Naive thymus-derived CD4-positive, alpha-beta T cell (primary cell): ENCODE measurements at places on chromosomes 2 and 18. TPM values are rescaled to one million over a fixed set of nuclear protein-coding genes. Genes with fewer than 3 reads are reported as not detected.

DNA sequence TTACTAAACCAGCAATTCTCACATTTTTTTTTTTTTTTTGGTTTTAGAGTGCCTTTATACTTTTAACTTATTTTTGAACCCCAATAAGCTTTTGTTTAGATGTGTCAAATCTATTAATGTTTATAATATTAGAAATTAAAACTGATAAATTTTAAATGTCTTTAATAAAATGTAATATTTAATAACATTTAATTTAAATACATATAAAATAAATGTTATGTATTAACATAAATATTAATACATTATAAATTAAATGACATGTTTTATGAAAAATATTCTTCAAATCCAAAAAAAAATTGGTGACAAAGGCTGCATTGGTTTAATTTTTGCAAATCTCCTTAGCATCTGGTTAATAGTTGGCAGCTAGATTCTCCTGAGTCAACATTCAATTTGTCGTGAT is 163.7 kb downstream of the PRPF40A start:
- H3K4me3 ChIP-seq, result no peak overlapping the region
- H3K27me3 ChIP-seq, result no peaks in the 10 kb centered on the region
- no peak overlapping the region for H3K27ac ChIP-seq
- no peak for DNase-seq
- no peaks in the 10 kb centered on the region for H3K4me1 ChIP-seq

FRZB gene
- not detected for polyA plus RNA-seq

GRCh38 chr2:40359811-40360210 is 92.1 kb downstream of the SLC8A1 start:
- no peak overlapping the region for H3K27ac ChIP-seq
- H3K36me3 ChIP-seq, result no peaks in the 10 kb centered on the region
- no peak overlapping the region for H3K4me3 ChIP-seq

FBXO15 gene
- 5.1 TPM for polyA plus RNA-seq

DNA sequence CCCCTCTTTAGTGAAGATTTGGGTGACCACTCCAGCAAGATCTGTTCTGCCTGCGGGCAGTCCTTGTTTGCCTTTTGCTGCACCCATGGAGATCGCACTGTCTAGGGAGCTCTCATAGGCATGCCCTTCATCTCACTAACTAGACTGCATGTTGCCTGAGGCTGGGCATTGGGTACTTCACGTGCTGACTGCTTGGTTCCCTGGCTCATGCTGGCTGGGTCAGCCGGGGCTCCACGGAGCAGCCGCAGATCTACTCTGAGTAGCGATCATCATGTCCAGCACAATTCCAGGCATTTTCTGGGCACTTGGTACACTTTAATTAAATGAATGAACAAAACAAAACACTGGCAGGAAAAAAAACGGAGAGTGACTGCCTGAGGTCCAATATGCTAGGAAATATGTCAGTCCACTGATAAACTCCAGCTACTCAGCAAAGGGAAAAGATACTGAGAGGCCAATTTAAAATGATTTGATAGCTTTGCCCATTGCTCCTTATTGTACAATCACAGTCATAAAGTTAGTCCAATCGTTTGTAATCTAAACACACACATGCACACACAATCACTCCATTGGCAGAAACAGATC is 220.3 kb downstream of the C1D start:
- no peak for DNase-seq
- H3K27ac ChIP-seq, result no peak overlapping the region
- H3K4me1 ChIP-seq, result no peaks in the 10 kb centered on the region
- H3K36me3 ChIP-seq, result no peaks in the 10 kb centered on the region

DNA sequence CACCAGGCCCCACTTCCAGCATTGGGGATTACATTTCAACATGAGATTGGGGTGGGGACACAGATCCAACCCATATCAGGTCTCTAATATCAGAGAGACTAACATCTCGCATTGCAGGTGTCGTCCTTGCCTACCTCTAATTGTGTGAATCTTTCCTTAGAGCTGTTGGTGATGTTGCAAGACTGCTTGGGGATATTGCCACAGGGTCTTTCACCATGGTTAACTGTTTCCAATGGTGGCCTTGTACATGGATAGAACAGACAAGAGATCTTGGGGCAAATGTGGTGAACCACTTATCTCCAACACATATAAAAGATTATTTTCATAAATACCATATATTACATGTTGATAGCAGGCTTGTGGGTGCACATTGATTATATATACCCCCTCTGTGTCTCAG is 270.3 kb upstream of the LINC00305 start:
- H3K4me1 ChIP-seq, result no peaks in the 10 kb centered on the region
- no peaks in the 10 kb centered on the region for H3K36me3 ChIP-seq
- no peak overlapping the region for H3K27ac ChIP-seq

DNA sequence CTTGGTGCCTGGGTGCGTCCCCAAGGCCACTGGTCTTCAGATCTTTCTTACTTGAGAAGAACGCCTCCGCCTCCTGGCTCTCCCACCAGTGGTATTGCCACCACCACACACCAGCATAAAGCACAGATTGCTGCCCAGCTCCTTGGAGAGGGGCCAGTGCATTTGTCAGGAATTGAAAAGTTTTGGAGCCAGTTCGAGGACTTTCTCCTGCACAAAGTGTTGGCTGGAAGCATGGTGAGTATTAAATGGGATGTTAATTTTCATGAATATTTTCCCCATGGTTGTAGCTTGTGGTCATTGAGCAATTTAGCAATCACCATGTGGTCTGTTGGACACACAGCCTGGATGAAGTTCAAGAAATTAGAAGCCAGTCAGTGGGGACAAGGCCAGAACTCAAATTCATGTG is 684.6 kb upstream of the FANCL start:
- H3K4me3 ChIP-seq, result no peak overlapping the region
- H3K27me3 ChIP-seq, result no peaks in the 10 kb centered on the region
- no peak overlapping the region for H3K27ac ChIP-seq
- H3K36me3 ChIP-seq, result no peaks in the 10 kb centered on the region
- no peak for DNase-seq
- no peaks in the 10 kb centered on the region for H3K4me1 ChIP-seq

ARHGAP28 gene
- polyA plus RNA-seq, result not detected

GRCh38 chr18:34158881-34159690 is 65.6 kb downstream of the NOL4 start:
- no peak overlapping the region for H3K27ac ChIP-seq
- H3K36me3 ChIP-seq, result no peaks in the 10 kb centered on the region
- no peak for DNase-seq
- no peak overlapping the region for H3K4me3 ChIP-seq
- peaks cover 2% of the 10 kb centered on the region for H3K27me3 ChIP-seq
- no peaks in the 10 kb centered on the region for H3K4me1 ChIP-seq

ANXA4 gene
- polyA plus RNA-seq, result 4.9 TPM

ACTG2 gene
- not detected for polyA plus RNA-seq

GRCh38 chr18:5380586-5380985 is 85.1 kb upstream of the ZBTB14 start:
- H3K27ac ChIP-seq, result no peak overlapping the region
- H3K27me3 ChIP-seq, result no peaks in the 10 kb centered on the region
- H3K36me3 ChIP-seq, result no peaks in the 10 kb centered on the region
- DNase-seq, result no peak

- H3K4me3 ChIP-seq, result no peak overlapping the region
- no peak for DNase-seq
- no peaks in the 10 kb centered on the region for H3K27me3 ChIP-seq
- no peak overlapping the region for H3K27ac ChIP-seq
- H3K4me1 ChIP-seq, result no peaks in the 10 kb centered on the region
Observed at GRCh38 chr2:143730155-143730952, 601.1 kb downstream of the ARHGAP15 start.

- H3K4me1 ChIP-seq, result no peaks in the 10 kb centered on the region
- H3K27me3 ChIP-seq, result no peaks in the 10 kb centered on the region
- no peak overlapping the region for H3K27ac ChIP-seq
- no peak for DNase-seq
- no peaks in the 10 kb centered on the region for H3K36me3 ChIP-seq
Observed at GRCh38 chr18:75652528-75652927, 225.0 kb upstream of the SMIM21 start.
